ENCODE measurements at places on chromosomes 4 and X. TPM values are rescaled to one million over a fixed set of nuclear protein-coding genes. Genes with fewer than 3 reads are reported as not detected.
A peak's percentile ranks its signal among the peaks of the same experiment; 100 is the strongest.

DNA sequence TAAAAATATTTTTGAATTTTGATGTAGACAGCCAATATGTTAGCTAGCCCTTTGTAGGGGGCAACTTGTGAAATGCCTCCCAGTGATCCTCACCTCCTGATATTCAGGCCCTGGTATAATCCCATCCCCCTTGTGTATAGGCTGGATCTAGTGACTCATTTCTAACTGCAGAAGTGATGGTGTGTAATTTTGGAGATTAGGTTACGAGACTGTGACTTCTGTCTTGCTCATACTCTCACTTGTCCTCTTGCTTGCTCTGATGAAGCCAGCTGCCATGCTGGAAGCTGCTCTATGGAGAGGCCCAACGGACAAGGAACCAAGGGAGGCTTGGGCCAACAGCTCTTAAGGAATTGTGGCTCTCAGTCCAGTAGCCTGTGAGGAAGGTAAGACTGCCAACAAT is 61.7 kb downstream of the GPR82 start:
- no peak for DNase-seq

- DNase-seq = no peak
Observed at GRCh38 chrX:38211891-38212635, 8.6 kb downstream of the SRPX start.

DNA sequence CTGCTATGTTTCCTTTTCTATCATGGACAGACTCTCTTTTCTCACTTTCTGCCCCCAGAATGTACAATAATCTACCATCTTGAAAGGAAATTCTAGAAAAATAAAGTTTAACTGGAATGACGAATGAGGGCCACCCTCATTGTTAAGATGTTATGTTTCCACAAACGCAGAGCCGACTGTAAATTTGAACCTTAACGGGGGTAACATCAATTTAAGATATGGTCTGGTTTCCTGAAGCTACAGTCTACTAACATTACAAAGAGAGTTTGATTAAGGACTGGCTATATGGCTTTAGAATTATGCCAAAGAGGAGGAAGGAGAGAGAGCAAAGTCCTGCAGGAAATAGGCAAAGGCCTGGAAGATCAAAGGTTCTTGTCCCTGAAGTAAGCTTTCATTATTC is 227.2 kb downstream of the USP46 start:
- no peak for DNase-seq

GRCh38 chr4:43113196-43113595 is 220.7 kb downstream of the GRXCR1 start:
- DNase-seq = no peak

DNA sequence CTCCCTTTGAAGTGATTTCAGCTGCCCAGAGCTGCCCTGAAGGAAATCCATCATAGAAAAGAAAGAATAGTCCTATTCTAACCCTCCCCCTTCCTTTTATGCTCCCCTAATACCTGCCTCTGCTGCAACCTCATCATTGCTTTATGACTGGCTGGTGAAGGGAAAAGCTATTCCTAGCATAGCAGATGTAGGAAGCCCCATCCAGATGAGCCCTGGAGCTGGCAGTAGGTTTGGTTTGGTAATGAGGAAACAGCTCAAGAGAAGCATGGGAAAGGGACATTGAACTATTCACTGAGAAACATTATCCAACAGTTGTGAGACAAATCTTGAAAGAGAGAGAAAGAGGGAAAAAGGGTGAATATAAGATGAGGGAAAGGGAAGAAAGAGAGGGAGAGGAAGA is 29.2 kb downstream of the ARSJ start:
- DNase-seq = no peak

GRCh38 chr4:156378033-156378665 is 424.5 kb upstream of the CTSO start:
- peak; percentile 48 for DNase-seq

GRCh38 chr4:186688150-186688943 is 35.3 kb downstream of the FAT1 start:
- peak; percentile 65 for DNase-seq

GRCh38 chrX:9578083-9578779 is 113.4 kb downstream of the TBL1X start:
- no peak for DNase-seq

DNA sequence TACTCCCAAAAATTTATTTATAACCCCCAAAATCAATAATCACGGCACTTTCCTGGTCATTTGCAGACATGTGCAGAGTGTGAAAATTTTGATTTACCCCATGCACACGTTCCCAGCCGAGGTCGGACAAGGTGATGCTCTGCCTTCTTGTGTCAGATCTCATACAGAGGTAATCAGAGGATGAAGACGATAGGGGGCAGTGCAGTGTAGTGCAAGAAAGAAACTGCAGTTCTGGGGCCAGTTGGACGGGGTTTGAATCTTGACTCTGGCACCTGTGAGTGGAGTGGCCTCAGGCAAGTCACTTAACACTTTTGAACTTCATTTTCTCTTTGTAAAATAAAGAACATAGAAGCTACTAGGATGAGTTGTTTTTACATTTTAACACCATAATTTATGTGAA is 88.4 kb downstream of the FRMPD3 start:
- DNase-seq = no peak

DNA sequence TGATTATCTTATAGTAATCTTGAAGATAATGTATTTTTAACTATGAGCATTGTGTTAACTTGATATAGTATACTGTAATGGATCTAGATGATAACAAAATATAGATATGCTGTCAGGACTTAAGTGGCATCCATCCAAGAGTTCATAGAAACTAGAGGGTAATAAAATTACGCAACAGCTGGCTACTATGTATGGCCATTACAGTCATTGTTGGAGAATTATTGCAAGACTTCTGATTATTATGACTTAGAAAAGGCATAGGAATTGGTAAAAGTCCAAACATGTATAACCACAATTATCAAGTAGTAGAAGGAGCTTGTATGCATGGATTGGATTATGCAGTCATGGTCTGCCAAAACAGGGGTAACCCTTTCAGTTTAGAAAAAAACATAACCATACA is 9.5 kb downstream of the OGT start:
- DNase-seq = no peak

- no peak for DNase-seq
Observed at GRCh38 chrX:153526042-153526441, 8.6 kb downstream of the ATP2B3 start.

DNA sequence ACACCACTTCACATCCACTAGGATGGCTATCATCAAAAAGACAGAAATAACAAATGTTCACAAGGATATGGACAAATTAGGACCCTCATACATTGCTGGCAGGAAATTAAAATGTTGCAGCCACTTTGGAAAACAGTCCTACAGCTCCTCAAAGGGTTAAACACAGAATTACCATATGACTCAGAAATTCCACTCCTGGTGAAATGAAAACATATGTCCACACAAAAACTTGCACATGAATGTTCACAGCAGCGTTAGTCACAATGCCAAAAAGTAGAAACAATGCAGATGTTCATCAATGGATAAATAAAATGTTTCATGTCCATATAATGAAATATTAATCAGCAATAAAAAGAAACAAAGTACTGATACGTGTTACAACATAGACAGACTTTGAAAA is 15.1 kb downstream of the S100G start:
- no peak for DNase-seq

GRCh38 chr4:47733302-47734175 is 104.3 kb downstream of the CORIN start:
- no peak for DNase-seq

- DNase-seq = no peak
Observed at GRCh38 chr4:91288702-91289311, 1015.0 kb upstream of the GRID2 start.

Gene ADAMTS3
- total RNA-seq = 3.2 TPM

Gene PAGE5
- total RNA-seq = not detected

Gene MAGEC3
- not detected for total RNA-seq

Measured in H1 (cell line).